ENCODE measurements at places on chromosomes 2 and 18. TPM values are rescaled to one million over a fixed set of nuclear protein-coding genes. Genes with fewer than 3 reads are reported as not detected.

The PPM1G gene
- 47.7 TPM for total RNA-seq

The TPRKB gene
- total RNA-seq, result 26.8 TPM

The TMEM247 gene
- total RNA-seq, result not detected

The RAB12 gene
- total RNA-seq, result 59.0 TPM

The CCDC102B gene
- 12.5 TPM for total RNA-seq

The RPRM gene
- 101 TPM for total RNA-seq

The UNC80 gene
- 11.8 TPM for total RNA-seq

The CCDC141 gene
- 1.5 TPM for total RNA-seq

The SNED1 gene
- total RNA-seq, result 3.2 TPM

The SIX3 gene
- total RNA-seq, result 0.49 TPM

The AOX1 gene
- total RNA-seq, result 1.7 TPM

The CENPA gene
- total RNA-seq, result 1.2 TPM

The ZAP70 gene
- 0.49 TPM for total RNA-seq

The MDH1B gene
- 3.4 TPM for total RNA-seq
